ENCODE measurements at places on chromosomes 6 and 20. TPM values are rescaled to one million over a fixed set of nuclear protein-coding genes. Genes with fewer than 3 reads are reported as not detected.

GRCh38 chr6:75113446-75113845 is 92.4 kb downstream of the COL12A1 start:
- DNase-seq: no peak

DNA sequence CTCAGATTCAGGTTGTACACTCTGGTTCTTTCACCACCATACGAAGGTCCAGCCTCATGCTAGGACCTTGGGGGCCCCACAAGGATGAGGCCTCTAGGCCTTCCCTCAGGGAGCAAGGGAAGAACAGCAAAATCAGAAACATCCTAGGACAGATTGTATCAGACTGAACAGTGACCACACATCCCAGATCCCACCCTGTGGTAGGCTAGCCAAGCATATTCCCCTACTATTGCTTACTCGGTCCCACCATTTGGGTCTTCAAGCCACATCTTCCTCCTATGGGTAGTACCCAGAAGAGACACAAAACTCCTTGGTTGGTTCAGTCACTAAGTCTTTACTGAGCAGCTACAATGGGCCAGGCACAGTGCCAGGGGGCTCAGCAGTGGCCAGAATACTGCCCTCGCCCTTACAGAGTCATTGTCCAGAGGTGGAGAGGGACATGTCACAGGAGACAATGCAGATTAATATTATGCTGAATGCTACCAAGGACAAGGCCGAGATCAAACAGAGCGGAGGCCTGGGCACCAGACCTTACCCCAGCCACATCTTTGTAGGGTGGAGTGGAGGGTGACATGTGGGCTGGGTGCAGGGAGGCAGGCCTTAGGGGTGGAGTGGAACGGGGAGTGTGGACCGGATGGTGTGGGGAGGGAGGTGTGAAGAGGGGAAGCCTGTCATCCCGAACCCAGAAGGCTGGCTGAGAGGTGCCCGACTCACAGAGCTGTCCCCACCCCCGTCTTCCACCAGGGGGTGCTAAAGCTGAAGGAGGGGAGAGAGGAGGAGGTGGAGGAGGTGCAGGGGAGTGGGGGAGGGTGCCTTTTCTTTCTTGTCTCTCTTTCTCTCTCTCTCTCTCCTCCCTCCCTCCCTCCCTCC is 6.8 kb upstream of the MAPK13 start:
- DNase-seq: peak; percentile 84

GRCh38 chr6:150492507-150492906 is 107.2 kb upstream of the PLEKHG1 start:
- DNase-seq: no peak

GRCh38 chr20:50920997-50921396 is 10.2 kb downstream of the ADNP start:
- peak; percentile 25 for DNase-seq

The C20orf202 gene
- not detected for total RNA-seq

DNA sequence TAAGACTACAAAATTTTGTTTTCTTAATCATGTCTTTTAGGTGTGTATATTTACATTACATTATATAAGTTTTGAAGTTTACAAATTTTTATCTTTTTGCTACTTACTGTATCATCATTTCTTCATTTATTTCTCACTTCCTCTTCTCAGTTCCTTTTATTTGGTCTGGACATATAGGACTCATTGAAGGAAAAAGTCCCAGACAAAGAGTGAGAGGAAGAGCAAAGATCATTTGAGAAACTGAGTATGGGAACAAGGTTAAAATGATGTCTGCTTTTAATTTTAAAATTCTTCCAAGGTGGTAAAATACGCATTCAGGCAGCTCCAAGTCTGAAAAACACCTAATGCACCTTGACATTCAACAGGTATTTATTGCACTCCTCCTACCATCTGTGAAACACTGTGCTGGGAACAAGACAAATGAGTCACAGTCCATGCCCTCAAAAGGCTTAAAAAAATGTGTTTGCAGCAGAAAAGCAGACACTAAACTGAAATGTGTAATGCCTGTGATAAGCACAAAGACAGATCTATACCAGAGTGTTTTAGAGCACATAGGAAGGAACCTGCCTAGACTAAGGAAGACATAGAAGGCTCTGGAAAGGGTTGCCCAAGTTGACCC is 63.2 kb downstream of the PKIB start:
- DNase-seq: no peak

- DNase-seq: no peak
These were observed 147.9 kb downstream of the TFAP2B start for GRCh38 chr6:50966532-50966931.
